ENCODE measurements at places on chromosomes 1 and 21. TPM values are rescaled to one million over a fixed set of nuclear protein-coding genes. Genes with fewer than 3 reads are reported as not detected.
A peak's percentile ranks its signal among the peaks of the same experiment; 100 is the strongest.

GRCh38 chr1:163674236-163674635 is 352.5 kb downstream of the NUF2 start:
- DNase-seq = no peak

- DNase-seq = peak; percentile 92
These were observed 157.3 kb downstream of the KCNJ6 start for GRCh38 chr21:37758982-37759381.

PIK3R3 gene
- 5.3 TPM for total RNA-seq

- no peak for DNase-seq
These were observed 155.4 kb downstream of the NFIA start for GRCh38 chr1:61237659-61238358.

- DNase-seq = peak; percentile 68
These were observed 25.7 kb downstream of the LHX4 start for GRCh38 chr1:180255536-180256340.

- DNase-seq = no peak
These were observed 281.6 kb upstream of the FMN2 start for GRCh38 chr1:239810061-239810481.
